ENCODE measurements at places on chromosomes 6 and 20.

GRCh38 chr20:677957-678356 is 2.4 kb upstream of the SCRT2 start:
- no peak for DNase-seq

DNA sequence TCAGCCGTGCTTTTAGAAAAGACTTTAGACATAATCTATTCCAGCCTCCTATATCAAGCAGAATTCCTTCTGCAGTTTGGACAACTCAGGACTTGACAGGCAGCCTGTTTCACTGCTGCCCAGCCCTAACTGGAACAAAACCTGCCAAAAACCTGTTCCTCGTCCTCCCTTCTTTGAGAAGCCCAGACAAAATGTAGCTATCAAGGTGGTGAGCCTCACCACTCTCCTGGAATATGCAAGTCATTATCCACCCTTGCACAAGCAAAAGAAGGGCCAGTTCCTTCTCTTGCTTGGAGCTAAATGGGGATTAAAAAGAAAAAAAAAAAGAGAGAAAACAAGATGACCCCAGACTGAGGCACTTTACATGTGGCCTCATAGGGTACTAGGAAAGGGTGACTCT is 64.2 kb downstream of the TFAP2A start:
- DNase-seq, result no peak

DNA sequence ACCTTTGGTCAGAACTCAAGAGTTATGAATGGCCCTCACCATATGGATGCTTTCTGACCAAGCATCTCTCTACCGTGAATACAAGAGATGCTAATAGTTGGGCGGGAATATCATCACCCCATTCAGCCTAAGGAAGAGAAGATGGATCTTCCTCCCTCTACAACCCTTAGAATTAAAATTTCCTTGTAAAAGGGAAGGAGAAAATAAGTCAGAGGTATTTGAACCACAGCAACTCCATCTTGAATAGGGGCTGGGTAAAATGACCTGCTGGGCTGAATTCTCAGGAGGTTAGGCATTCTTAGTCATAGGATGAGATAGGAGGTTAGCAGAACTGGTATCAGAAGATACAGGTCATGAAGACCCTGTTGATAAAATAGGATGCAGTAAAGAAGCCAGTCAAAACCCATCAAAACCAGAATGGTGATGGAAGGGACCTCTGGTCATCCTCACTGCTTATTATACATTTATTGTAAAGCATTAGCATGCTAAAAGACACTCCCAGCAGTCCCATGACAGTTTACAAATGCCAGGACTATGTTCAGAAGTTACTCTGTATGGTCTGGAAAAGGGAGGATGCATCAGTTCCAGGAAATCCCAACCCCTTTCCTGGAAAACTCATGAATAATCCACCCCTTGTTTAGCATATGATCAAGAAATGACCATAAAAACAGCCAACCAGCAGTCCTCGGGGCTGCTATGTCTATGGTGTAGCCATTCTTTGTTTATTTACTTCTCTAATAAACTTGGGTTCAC is 101.2 kb downstream of the DTNBP1 start:
- no peak for DNase-seq

- peak; percentile 70 for DNase-seq
Measured at GRCh38 chr6:2876210-2877056, 26.7 kb downstream of the SERPINB9 start.

DNA sequence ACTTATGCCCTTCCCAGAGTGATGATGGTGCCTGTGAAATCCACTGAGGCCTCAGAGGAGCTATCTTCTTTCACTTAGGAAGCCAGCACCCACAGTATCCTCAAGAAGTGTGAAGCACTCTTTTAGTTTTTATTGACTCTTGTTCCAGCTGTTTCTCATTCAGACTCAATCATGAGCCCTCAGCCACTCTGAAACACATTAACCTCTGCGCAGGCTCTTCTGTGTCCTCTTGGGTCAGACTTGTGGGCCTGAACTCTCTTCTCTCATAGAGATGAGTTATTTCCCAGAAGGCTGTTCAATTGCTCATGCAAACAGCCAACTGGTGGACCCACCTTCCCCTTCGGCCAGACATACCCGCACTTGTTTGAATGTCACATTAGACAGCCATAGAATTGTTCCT is 27.8 kb upstream of the PREP start:
- no peak for DNase-seq
